ENCODE measurements at places on chromosomes 4 and X.

DNA sequence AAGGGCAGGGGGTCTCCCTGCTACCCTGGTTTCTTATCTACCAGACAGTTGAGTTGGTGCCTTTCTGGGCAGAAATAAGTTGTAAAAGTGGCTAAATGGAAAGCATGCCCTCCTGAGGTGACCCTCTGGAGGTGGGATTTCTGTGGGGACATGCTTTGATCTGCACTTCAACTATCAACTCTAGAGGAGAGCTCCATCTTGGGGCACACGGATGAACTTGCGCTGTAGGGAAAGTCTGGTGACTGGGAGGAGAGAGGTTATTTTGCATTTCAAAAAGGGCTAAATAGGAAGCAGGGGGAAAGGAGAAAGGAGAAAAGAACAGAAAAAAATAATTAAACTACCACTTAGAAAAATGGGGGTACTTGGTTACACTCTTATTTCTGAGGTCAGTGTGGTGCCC is 12.7 kb upstream of the RHOXF2B start:
- DNase-seq: no peak

- no peak for DNase-seq
These were observed 50.8 kb upstream of the BOD1L1 start for GRCh38 chr4:13678186-13678924.

- no peak for DNase-seq
These were observed 1262.0 kb upstream of the ADGRL3 start for GRCh38 chr4:59938166-59938565.

GRCh38 chr4:141432000-141432712 is 204.2 kb upstream of the IL15 start:
- no peak for DNase-seq

DNA sequence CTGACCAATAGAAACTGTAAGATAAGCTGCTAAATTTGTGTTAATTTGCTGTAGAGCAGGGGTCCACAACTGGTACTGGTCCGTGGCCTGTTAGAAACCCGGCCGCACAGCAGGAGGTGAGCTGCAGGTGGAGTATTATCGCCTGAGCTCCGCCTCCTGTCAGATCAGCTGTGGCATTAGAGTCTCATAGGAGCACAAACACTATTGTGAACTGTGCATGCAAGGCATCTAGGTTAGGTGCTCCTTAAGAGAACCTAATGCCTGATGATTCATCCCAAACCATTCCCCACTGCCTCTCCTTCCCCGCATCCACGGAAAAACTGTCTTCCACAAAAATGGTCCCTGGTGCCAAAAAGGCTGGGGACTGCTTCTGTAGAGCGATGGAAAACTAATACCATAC is 19.7 kb downstream of the FBXW7 start:
- no peak for DNase-seq

GRCh38 chrX:16855363-16856075 is 14.6 kb downstream of the RBBP7 start:
- DNase-seq: no peak

- DNase-seq: no peak
These were observed 299.7 kb downstream of the LDB2 start for GRCh38 chr4:16598597-16599206.

DNA sequence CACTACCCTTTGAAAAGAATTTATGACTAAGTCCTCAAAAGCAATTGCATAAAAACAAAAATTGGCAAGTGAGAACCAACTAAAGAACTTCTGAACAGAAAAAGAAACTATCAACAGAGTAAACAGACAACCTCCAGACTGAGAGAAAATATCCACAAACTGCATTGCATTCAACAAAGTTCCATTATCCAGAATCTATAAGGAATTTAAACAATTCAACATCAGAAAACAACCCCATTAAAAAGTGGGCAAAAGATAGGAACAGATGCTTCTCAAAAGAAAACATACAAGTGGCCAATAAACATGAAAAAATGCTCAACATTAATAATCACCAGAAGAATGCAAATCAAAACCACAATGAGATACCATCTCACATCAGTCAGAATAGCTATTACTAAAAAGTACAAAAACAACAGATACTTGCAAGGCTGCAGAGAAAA is 130.2 kb downstream of the GASK1B start:
- DNase-seq: no peak

DNA sequence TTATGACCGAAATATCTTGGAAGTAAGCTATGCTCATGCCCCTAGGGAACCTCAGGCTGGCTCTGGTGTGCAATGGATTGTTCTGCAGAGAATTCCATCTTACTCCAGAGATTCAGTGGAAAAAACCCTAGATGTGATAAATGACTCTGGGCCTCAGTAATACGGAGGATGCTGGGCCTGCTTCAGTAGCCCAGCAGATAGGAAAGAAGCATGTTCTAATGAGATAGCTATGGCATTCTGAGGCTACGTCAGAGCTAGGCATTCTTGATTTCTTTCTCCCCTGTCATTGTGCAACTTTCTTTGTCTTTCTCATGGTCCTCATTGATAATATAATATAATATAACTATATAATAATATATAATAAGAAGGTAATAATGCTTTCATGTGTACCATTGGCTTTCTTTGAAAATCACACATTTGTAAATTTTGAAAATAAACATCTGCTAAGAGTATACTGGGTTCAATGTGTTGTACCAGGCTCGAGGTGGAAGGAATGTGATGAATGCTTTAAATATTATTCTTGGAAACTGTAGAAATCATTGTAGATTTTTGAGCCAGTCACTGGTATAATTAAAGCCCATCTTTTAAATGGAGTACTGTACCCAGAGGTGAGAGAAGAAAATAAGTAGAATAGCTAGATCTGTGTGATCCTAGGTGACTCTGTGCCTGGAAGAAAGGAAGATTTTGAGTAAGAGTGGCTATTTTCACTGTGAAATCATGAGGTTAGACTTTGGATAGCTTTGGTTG is 152.0 kb downstream of the IL15 start:
- no peak for DNase-seq

GRCh38 chrX:153573984-153574383 is 25.0 kb downstream of the CCNQ start:
- peak; percentile 43 for DNase-seq

Measured in GM13976 (cell line).